Left kidney (tissue), 8 donors: ENCODE measurements at places on chromosomes 7 and 10.

- no peak for DNase-seq
Measured at GRCh38 chr10:107083388-107084009, 81.0 kb downstream of the SORCS1 start.

- DNase-seq = no peak
Measured at GRCh38 chr10:129029051-129029450, 438.0 kb upstream of the MGMT start.

- no peak for DNase-seq
Measured at GRCh38 chr10:117757086-117757720, 214.7 kb downstream of the EMX2 start.

- DNase-seq = no peak
Measured at GRCh38 chr7:15557186-15557585, 4.6 kb downstream of the AGMO start.

DNA sequence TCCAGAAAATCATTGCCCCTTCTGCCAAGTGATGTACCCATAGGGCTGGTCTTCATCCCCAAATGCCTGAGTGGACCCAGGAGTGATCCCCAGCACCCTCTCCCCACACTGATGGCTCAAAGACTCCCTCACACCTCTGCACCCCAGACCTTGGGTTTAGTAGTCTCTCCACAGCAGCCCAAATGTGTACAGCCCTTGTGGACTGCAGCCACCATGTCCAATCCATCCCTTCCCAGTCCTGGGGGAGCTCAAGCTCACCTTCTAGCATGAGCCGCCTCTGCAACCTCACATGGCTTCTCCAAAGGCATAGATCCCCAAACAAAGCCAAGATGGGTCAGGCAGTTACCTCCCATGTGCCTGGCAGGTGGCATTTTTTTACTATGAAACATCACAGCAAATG is 50.1 kb downstream of the PRLHR start:
- no peak for DNase-seq

GRCh38 chr10:13904064-13904463 is 317.3 kb downstream of the PRPF18 start:
- DNase-seq = no peak

GRCh38 chr7:92668564-92668963 is 78.4 kb upstream of the FAM133B start:
- no peak for DNase-seq

DNA sequence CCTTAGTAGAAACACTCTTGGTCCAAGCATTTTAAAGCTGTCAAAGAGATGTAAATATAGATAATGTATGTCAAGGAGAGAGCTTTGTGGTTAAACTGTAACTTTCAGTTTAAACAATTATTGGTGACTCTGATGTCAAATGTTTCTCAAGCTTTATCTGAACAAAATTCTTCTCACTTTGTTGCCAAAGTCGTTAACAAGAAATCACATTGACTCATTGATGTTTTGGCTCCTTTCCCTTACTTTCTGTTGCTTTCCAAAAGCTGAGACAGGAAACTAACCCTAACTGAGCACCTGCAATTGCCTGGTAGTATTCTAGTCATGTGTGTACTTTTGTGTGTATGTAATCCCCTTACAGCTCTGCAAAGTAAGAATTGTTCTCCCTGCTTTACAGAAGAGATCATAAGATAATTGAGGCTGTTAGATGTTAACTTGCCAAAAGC is 108.5 kb downstream of the CFTR start:
- no peak for DNase-seq

DNA sequence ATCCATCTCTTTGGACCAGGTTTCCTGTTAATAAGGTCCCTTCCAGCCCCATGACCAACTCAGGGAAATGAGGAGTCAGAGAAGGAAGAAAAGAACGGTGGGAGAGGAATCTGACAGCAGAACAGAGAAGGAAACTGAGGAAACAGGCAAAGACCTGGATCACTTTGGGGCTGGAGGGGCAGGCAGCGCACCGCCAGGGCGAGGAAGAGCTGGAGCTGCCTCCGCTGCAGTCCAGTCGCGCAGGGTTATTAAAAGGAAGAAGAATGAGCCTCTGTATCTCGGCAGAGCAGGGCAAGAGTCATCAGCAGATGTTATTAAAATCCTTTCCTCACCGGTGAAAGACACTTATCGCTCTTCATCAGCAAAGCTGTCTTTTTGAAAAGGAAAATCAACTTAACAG is 37.7 kb upstream of the R3HCC1L start:
- DNase-seq = no peak

- DNase-seq = no peak
Measured at GRCh38 chr7:70572571-70572970, 559.4 kb upstream of the GALNT17 start.

DNA sequence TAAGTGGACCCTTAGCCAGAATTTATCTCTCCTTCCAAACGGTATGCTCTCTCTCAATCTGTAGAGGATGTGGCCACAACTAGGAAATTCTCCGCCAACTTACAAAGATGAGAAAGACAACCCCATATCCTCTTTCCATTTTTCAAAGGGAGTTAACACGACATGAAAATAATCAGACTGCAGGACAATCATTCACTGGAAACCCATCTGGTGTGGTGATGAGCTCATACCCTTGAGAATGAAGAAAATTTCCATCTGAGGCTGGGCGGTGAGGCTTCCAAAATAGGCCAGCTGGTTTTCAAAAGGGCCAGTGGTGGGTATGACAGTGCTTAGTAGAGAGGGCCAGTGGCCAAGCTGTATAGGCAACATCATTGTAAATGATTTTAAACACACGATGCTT is 369.6 kb downstream of the FRMD4A start:
- DNase-seq = no peak

GRCh38 chr7:94123136-94123535 is 119.0 kb upstream of the BET1 start:
- DNase-seq = no peak

GRCh38 chr7:131546583-131547141 is 9.8 kb downstream of the PODXL start:
- DNase-seq = no peak

- no peak for DNase-seq
Measured at GRCh38 chr7:14436878-14437277, 447.4 kb upstream of the ETV1 start.

DNA sequence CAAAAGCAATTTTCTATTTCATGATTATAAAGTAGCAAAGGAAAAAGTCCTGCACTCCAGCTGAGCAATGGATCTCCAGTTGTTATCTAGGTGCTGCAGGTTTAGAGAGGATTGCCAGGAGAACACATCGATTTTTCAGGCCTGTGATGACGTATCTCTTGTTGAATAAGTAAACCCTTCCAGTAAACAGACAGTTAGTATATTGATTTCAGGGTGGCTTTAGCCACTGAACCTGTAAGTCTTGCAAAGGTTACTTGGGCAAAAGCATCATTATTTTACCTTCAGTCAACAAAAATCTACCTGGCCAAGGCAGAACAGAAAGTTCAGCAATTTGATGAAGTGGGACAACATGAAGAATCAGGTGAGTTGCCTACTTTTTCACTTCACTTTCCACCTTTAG is 12.3 kb downstream of the EGFR start:
- no peak for DNase-seq

- DNase-seq = no peak
Measured at GRCh38 chr10:89173075-89173474, 34.0 kb downstream of the CH25H start.

- no peak for DNase-seq
Measured at GRCh38 chr10:33136781-33137180, 178.8 kb upstream of the ITGB1 start.

DNA sequence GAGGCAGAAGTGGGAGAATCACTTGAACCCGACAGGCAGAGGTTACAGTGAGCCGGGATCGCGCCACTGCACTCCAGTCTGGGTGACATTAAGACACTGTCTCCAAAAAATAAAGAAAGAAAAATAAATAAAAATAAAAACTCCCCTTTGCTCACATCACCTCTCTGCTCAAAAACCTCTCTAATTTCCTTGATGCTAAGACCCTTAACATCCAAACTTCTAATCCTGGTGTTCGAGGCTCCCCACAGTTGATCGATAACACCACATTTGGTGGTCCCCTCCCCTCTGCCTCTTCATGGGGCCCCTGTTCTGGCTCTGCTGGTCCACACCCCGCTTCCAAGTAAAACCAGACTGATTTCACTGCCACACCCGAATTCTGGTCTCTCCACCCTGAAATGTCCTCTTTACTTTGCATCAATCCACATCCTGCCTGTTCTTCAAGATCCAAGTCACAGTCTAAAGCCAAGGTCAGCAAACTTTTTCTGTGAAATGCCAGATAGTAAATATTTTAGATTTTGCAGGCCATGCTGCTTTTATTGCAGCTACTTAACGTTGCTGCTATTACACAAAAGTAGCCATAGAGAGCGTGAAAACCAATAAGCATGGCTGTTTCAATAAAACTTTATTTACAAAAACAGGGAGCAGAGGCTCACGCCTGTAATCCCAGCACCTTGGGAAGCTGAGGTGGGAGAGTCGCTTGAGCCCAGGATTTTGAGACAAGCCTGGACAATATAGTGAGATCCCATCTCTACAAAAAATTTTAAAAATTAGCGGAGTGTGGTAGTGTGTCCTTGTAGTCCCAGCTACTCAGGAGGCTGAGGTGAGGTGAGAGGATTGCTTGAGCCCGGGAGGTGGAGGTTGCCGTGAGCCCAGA is 11.8 kb downstream of the MOSPD3 start:
- DNase-seq = no peak

DNA sequence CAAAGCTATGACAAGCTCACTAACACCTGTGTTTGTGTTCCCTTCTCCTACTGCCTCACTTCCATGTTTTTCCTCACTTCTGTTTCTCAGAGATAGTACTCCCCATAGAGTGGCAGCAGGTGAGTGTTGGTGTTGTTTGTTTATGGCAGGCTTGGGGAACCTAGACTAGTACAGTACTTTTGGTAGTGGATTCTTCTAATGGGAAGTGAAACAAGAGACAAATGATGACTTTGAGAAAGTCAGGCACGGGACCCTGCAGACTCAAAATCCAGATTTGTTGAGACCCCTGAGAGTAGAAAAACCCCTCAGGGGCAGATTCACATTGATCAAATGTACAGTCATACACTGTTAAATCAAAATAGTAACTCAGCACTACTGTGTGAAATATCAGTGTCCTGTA is 6.4 kb upstream of the CFAP69 start:
- no peak for DNase-seq

DNA sequence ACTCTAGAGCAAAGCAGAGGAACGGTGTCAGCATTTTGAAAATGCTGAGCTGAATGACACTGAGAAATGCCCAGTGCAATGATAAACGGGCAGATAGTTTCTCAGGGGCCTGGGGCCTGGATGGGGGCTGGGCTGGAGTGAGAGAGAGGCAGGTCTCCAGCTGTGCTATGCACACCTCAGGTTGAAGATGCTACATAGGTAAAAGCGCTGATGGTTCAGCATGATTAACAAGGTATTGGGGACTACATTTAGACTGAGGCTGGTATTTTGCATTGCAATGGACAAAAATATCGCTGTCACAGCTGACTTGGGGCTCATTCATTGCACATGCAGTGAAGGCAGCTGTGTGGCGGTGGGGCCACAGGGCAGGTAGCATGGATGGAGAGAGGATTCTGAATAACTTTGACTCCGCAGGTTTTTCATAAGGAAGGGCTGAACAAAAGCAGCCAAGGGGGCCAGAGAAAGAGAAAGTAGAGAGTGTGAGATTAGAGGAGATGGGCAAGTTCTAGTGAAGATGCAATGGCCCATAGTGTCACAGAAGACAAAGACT is 290.8 kb upstream of the ZNF32 start:
- DNase-seq = no peak

- DNase-seq = no peak
Measured at GRCh38 chr10:114577133-114577532, 80.9 kb downstream of the ABLIM1 start.

DNA sequence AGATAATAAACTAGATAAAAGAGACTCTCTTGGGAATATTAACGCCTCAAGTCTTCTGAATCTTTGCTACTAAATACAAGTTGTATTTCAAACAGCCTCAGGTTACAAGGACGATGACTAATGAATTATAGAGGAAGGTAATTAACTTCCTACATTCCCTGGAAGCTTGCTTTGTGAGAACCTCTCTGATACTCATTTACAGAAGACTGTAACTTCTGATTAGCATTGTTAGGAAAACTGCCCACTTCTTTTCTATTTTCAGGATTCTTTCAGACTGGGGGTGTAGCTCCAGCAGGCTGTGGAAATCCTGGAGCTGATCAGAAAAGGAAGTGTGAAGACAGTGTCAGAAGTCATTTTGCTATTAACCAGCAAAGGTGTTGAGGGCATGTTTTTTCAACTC is 316.7 kb upstream of the NPSR1 start:
- peak; percentile 13 for DNase-seq

DNA sequence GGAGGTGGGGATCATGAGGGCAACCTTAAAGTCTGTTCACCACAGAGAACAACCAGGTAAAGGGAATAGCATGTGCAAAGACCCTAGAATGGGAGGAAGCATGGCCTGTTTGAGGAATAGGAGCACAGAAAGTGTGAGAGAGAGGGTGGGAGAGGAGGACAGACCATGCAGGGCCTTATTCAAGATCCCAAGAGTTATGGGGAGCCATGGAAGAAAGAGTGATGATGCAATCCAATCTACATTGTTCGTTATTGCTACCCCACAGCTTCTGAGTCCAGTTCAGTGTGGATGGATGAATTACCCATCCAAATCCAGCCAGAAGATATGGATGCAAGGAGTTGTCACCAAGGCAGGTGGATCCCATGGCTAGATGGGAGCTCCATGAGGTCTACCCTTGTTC is 7.8 kb upstream of the EIF4EBP2 start:
- DNase-seq = no peak

DNA sequence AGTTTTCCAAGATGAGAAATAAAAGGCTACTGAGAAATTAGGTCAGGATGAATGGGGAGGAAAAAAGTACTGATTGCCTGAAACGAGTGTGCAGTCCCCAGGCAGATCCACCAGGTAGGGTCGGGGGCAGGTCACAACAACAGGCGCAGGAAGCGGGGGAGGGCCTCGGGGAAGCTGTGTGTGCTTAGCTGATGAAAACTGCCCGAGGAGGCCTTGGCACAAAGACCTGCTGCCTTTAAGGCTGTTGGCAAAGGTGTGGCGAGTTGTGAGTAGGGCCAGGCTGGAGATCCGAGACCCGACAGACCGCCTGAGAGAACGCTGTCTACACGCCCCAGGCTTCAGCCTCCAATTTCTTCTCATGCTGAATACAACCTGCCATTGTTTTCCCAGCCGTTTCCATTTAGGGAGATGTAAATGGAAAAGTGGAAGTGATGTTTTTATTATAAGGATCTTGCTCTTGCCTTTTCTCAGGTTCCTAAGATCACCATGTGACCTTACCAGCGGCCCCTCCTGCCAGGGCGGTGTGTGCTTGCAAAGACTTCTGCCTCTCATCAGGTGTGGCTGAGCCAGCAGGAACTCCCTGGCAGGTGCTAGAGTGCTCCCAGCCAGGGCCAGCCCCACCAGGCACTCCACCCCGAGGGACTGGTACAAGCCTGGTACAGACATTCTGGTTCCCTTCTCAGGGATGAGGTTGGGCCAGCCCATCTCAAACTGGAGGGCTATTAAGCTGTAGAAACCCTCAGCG is 60.8 kb downstream of the DLG5 start:
- no peak for DNase-seq

GRCh38 chr7:137965942-137966640 is 35.8 kb downstream of the CREB3L2 start:
- no peak for DNase-seq

- no peak for DNase-seq
Measured at GRCh38 chr10:129678186-129678585, 211.1 kb downstream of the MGMT start.
